ENCODE measurements at places on chromosomes 16 and 17.

DNA sequence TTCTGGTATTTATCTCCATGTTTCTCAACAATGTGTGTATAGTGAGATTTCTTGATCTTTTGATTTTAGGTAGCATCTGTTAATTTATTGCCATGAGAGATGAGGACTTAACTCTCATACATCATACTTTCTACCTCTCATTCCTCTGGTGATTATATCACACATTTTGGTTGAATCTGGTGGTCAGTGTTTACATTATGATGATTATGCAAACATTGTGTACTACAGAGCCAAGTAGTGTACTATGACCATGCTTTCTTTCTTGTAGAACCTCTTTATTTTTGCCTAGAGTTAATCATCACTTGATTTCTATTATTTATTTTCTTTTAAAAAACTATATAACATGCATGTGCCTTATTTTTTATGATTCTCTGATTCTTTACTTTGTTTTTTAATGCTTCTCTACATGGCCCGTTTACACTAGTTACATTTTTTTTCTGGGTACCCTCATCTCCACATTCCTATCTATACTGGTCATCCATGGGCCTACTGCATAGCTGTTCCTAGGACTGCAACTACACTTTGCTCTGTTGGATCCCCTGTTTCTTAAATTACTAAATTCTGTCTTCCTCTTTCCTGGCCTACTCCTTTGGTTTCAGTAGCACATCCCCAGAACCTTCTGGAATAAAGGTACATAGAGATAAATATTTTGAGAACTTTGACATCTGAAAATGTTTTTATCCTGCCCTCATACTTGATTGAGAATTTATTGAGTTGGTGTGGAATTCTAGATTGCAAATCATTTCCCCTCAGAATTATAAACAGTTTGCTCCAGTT, 63.0 kb upstream of the LRRC37A3 start:
- no peak for DNase-seq

DNA sequence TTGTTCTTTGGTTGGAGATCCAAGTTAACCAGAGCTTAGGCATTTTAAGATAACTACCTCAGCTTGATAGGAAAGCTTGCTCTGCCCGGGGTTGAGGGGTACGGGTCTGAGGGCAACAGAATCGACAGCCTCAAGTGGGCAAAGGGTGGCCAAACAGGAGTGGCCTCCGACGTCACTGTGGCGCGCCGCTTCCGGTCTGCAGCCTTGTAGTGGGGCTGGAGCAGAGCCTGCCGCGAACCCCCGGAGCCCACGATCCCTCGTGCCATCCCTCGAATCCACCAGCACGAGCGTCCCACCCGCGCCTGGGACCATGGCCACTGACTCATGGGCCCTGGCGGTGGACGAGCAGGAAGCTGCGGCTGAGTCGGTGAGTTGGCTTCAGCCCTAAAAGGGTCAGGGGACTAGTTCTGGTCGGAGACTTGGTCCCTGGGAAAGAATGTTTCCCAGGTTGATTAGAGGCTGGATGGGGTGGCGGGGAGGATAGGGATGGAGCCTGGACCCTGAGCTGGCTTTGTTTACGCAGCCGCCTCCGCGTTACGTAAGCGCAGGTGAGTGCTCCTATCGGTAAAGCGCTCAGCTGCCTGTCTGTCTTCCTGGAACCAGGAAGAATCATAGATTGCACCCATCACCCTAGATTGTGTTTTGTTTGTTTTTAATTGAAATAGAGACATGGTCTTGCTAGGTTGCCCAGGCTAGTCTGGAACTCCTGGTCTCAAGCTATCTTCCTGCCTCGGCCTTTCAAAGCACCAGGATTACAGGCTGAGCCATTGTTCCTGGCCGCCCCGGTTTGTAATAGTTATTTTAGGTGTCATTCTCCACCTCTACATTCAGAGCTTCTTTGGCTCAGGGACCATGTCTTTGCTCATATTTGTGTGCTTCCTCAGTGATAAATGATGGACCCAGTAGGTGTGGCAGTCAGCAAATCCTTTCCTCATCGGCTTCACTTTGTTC, at the start of gene DDX19B:
DDX19B (plus strand) TSS at position 199 of the 951 bp plus-strand sequence; CDS start at position 311, 112 bp downstream.
- peak; percentile 42 for DNase-seq

DNA sequence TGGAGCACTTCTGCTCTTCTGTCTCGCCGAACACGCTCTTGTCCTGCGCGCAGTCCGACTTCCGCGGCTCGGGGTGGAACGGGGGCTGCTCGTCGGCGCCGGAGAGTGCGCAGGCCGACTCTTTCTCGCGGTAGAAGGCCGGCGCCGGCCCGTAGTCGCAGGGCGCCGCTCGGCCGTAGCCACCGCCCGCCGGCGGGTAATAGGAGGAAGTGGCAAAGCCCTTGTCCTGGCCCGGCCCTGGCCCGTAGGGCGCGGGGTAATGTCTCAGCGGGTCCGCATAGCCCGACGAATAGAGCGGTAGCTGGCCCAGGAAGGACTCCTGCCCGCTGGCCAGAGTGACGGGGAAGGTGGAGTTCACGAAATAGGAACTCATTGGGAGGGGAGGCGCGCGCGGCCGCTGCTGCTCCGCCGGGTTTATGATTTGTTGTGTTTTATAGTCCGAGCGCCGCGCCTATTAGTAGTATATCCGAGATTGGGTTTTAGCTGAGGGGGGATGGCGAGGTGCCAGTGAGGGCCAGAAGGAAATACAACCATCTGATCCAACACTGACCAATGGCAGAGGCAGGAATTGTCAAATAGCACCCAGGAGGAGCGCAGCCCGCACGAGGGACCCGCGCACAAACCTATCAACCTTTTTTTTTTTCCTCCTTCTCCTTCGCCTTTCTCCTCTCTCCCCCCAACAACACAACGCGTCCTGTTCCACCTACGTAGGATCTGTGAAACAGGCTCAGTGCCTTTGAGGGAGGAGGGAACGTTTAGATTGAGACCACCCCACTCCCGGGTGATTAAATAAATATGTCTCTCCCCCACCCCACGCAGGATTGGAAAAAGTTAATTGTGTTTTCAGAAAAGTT, 4.4 kb upstream of the HOXB5 start:
- no peak for DNase-seq

- DNase-seq: no peak
Measured at GRCh38 chr17:37283414-37283961, 92.3 kb upstream of the C17orf78 start.

DNA sequence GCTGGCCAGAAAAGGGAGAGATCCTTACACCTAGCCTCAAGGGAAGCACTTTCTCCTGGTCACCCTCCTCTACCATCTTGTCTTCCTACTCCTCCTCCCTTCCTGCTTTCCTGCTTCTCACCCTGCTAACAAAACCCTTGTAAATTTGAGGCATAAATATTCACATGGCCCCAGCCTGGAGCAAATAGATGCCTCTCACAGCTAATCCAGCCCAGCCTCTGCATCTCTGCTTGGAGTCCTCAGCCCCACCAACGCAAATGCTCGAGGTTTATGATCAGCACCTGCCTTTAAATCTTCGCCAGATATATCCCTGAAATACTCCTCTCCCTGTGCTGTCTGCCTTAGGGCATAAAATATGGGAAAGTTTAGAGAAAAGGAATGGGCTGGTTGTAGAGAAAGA, 205.2 kb upstream of the CDH5 start:
- no peak for DNase-seq

DNA sequence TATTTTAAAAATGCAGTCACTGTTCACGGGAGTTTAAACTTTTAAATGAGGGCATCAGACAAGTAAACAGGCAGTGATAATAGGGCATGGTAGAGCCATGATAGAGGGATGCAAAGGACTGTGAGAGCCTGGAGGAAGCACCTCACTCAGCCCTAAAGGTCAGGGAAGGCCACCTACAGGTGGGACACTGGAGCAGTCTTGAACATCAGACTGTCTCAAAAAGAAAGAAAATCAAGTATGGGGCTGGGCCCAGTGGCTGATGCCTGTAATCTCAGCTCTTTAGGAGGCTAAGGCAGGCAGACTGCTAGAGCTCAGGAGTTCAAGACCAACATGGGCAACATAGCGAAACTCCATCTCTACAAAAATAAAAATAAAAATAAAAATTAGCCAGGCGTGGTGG, 31.0 kb upstream of the DHRS7B start:
- no peak for DNase-seq

GRCh38 chr16:84617791-84618580, at the start of gene COTL1:
Gene COTL1 (minus strand): TSS chr16:84618078. CDS start chr16:84617914, 164 bp downstream.
- DNase-seq: peak; percentile 97

GRCh38 chr17:6092182-6092902, 22.2 kb downstream of the WSCD1 start:
- no peak for DNase-seq

DNA sequence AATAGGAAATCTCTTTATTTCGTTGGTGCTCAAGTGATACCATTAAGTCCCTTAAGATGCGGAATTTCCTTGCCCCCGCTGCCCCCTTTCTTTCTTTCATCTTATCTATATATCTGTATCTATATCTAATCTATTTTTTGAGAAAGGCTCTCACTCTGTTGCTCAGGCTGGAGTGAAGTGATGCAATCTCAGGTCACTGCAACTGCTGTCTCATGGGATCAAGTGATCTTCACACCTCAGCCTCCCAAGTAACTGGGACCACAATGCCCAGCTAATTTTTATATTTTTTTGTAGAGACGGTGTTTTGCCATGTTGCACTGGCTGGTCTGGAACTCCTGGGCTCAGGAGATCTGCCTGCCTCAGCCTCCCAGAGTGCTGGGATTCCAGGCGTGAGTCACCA, 693.5 kb downstream of the WWOX start:
- DNase-seq: no peak

- DNase-seq: no peak
Measured at GRCh38 chr16:85483424-85483823, 129.7 kb upstream of the GSE1 start.

GRCh38 chr17:39576187-39576586, 31.5 kb downstream of the NEUROD2 start:
- DNase-seq: no peak

GRCh38 chr17:81457917-81458555, 54.6 kb downstream of the ACTG1 start:
- DNase-seq: no peak

DNA sequence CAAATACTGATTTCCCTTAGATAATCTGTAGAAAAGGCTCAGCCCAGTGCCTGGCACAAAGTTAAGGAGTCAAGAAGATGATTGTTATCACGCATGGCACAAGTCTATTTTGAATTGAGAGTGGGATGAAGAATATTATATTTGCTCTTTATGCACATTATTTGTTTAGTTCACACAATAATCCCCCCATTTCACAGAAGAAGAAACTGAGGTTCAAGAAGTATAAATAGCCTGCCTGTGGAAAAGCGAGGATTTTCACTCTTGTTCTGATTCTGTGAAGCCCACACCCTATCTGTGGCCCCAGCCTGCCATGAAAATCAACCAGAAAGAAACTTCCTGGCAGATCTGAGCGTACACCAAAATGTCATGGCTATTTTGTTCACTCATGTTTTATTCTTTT, 73.0 kb downstream of the YPEL2 start:
- DNase-seq: no peak

GRCh38 chr16:56355221-56355620, 70.1 kb downstream of the AMFR start:
- DNase-seq: no peak

- DNase-seq: no peak
Measured at GRCh38 chr17:17636272-17636885, 44.9 kb upstream of the PEMT start.

DNA sequence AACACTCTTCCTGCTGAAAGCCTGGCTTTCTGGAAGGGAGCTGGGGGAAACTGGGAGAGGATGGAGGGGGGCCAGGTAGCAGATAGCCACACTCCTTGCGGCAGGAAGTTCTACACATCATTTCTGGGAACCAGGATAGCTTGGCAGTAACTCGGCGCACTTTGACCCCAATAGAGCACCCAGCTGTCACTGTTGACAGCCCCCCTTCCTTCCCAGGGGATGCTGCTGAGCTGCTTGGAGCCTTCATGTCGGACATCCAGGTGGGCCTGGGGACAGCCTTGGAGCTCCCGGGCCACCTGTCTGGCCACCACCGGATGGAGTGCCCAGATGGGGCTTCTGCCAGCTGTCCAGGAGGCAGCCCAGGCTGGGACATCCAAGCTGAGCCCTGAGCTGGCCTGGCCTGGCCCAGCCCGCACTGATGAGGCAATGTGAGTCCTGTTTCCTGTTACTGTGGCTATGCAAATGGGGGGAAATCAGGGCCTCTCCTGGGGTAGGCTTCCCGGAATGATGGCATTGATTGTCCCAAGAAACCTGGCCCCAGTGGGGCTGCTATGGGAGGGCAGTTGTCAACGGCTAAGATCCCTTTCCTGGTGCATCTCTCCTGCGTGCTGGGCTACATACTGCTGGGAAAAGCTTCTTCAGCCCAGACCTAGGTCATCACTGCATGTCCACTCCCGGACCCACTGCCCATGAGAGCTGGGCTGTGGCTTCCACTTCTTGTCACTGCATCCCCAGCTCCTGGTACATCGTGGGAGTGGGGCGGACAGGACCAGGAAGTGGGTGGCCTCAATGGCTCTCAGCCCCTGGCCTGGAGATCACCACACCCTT, 50.0 kb downstream of the SOCS1 start:
- no peak for DNase-seq

GRCh38 chr17:33521784-33522183, 228.7 kb upstream of the ASIC2 start:
- DNase-seq: no peak

- no peak for DNase-seq
Measured at GRCh38 chr16:84959045-84959576, 52.2 kb downstream of the ZDHHC7 start.

GRCh38 chr17:80647746-80648145, 103.1 kb downstream of the RPTOR start:
- no peak for DNase-seq

DNA sequence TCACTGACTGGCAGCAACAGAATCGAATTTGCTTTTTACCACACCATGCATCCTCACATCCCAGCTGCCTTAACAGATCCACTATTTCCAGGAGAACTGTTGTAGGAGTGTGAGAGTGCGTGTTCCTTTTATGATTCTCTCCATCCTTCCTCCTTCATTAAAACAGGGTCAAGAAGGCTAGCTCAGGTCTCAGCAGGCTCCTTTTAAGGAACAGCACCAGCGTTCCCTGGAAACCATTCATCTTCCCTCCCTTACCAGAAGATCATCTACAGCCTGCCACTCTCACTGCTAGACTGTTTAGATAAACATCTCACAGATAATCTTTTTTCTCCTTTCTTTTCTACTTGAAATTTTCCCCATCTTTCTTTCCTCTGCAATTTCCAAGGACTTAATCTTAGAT, 1531.9 kb upstream of the CDH8 start:
- DNase-seq: no peak

DNA sequence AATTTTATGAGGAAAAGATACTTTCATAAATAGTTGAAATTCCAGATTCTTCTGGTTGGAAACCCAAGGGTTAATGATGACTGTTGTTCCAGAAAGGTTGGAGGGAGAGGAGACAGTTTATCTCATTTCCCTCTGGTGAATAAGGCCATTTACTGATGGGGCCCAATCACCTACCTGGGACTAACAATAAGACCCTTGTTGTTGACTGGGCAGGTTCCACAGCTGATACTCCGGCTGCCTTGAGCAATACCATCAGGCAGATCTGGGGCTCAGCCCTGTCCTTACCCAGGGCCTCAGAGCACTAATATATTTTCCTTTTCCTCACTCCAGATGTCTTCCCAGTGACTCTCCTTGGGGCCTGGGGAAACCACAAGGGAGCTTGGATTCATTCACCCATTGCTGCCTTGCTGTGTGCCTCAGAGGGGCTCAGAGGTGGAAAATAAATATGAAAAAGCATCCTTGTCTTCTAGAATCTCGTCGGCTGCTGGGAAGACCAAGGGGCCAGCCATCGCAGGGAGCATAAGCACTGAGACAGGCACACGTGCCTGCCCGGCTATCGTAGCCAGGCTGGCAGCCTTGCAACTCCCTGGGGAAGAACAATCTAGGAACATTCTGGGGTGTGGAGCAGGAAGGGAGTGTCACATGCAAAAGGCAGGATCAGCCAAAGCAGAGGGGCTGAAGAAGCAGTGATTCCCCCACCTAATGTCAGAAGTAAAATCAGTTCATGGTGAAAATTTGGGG, 54.4 kb downstream of the MPRIP start:
- DNase-seq: no peak

Data from activated T-cell treated with anti-CD3 and anti-CD28 coated beads, Interleukin-2, amount 50 U/mL, for 4 hours (primary cell).